ENCODE measurements at places on chromosomes 12 and 14.

GRCh38 chr14:96153003-96153402, 51.6 kb upstream of the BDKRB2 start:
- no peak for DNase-seq

- DNase-seq: no peak
Measured at GRCh38 chr12:112887550-112887949, 19.2 kb upstream of the OAS1 start.

GRCh38 chr12:111440152-111440551, 34.4 kb downstream of the SH2B3 start:
- no peak for DNase-seq

- DNase-seq: no peak
Measured at GRCh38 chr12:12365446-12365802, 8.5 kb downstream of the BORCS5 start.

DNA sequence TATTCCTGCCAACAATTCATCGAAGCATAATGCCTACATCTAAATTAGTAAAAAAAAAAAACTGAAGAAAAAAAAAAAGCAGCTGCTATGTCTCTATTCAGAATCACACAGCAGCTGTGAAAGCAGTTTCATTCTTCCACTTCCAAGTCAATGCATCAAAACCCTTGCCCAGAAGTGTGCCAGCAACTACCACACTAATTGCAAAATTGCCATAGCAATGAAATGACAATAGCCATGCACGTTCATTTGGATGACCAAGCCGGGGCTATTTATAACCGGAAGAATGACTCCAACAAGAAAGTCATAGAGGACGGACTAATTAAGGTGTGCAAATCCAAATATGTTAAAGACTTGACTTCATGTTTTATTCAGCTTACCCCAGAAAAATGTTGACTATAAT, 42.5 kb downstream of the SLC2A13 start:
- DNase-seq: no peak

DNA sequence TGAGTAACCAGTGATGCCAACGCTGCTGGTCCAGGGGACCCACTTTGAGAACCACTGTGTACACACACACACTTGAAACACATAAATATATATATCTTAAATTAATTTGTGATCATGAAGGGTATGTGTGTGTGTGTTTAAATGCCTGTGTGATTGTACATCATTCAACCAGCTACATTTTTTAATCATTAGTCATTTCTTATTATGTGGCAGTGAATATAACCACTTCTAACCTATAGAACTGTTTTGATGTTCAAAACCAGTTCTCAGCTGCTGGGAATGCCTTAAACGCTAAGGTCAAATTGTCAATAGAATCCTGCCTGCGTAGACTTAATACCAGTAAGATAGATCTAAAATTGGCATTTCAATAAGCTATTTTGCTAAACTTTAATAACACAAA, 330.0 kb downstream of the SYT1 start:
- no peak for DNase-seq

DNA sequence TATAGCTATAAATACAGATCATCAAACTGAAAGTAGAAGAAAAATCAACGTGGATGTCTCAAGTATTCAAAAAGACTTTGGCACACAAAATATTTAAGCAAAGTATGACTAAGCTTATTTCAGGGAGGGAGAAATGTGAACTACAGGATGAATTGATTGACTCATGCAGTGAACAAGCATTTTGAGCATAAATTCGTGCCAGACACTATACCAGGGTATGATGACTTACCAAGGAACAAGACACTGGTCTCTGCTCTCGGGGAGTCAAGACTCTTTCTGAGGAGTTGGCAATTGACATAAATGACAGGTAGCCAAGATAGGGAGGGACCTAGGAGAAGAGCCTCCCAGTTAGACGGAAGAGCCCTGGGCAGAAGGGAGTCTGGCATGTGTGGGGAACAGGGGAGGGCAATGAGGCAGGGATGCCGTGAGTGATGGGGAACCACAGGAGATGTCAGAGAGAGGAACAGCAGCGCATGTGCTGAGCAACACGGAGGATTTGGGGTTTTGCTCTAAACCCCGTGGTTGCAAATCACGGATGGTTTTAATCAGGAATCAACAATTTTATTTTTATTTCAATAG, 115.2 kb downstream of the TMEM132D start:
- no peak for DNase-seq

DNA sequence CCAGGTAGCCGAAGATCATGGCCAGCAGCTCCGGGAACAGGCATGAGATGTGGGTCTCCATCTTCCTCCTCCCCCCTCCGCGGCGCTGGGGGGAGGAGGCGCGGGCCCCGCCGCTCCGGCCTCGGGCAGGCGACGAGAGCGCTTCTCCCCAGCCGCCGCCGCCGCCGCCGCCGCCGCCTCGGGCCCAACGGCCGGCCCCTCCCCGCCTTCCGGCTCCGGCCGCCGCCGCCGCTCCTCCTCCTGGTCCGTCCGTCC, 448 bp downstream of the FBXL14 start:
- DNase-seq: no peak

GRCh38 chr14:104948736-104949031, 24.0 kb downstream of the PLD4 start:
- no peak for DNase-seq

DNA sequence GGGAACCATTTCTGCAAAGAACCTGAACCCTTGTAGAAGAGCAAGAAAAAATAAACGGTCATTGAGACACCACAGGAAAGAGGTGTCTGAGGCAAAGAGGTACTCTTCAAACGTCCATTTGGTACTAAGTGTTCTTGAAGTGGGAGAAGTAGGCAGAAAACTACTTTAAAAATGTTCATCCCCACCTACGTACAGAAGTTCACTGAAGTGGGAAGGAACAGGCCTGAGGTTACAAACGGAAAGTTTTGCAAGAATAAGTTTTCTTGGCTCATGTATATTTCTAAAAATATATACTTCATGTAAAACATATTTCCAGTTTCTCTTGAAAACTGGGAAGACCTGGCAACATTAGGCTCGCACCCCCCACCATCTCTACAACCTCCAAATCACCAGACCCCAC, 61.2 kb downstream of the STXBP6 start:
- no peak for DNase-seq

GRCh38 chr12:124898200-124898922, 16.1 kb downstream of the UBC start:
- DNase-seq: peak; percentile 64

GRCh38 chr12:11767029-11767724, 117.7 kb downstream of the ETV6 start:
- DNase-seq: no peak

DNA sequence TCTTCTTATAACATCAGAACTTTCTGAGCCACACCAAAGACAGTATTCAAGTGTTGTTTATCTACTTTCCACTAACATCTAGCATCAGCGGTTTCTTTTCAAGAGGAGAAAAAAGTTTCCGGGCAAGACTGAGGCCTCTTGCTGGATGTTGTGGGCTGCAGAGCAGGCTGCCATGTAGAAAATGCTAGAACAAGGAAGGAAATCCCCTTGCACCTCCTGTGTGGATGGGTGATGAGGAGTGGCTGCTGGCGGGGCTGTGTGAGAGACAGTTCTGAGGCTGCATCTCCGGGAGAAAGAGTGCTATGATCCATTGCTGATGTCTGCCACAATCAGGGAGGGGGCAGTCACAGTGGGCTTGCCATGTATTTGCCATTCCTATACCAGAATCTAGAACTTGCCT, 37.8 kb upstream of the PPP1CC start:
- no peak for DNase-seq

- no peak for DNase-seq
Measured at GRCh38 chr12:89960011-89960507, 251.4 kb upstream of the ATP2B1 start.
